NCI-H2227 treated with DMSO at 0.1 percent for 48 hours (cell line): ENCODE measurements at places on chromosomes 2 and 18.

GRCh38 chr2:101344137-101344536 is 35.6 kb upstream of the RNF149 start:
- DNase-seq: no peak

DNA sequence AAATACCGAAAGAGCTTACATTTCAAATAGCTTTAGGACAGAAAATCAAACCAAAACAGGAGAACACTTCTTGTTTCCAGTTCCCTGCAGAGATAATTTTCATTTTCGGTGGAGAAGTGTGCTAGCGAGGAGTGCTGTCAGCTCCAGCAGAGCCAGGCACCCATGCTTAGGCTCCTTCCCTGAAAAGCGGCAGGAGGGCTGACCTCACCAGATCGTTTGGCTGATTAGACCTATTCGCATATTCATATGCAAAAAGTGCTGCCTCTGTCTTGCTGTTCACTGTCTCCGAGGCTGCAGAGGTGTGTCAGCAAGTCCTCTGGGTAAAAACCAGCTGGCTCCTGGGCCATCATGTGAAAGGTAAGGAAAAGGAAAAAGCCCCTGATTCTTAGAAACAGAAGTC is 225.8 kb upstream of the COPS8 start:
- DNase-seq: no peak

DNA sequence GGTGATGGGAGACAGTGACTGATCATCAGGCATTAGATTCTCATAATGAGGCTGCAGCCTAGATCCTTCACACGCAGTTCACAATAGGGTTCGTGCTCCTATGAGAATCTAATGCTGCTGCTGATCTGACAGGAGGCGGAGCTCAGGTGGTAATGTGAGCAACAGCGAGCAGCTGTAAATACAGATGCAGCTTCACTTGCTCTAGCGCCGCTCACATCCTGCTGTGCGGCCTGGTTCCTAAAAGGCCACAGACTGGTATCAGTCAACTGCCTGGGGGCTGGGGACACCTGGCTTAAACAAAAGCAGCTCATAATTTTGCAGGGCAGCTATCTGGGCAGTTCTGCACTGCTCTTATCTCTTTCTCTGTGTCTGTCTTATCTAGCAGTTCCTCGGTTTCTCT is 20.4 kb upstream of the CD226 start:
- no peak for DNase-seq

GRCh38 chr2:128378231-128379020 is 59.8 kb upstream of the HS6ST1 start:
- DNase-seq: no peak

DNA sequence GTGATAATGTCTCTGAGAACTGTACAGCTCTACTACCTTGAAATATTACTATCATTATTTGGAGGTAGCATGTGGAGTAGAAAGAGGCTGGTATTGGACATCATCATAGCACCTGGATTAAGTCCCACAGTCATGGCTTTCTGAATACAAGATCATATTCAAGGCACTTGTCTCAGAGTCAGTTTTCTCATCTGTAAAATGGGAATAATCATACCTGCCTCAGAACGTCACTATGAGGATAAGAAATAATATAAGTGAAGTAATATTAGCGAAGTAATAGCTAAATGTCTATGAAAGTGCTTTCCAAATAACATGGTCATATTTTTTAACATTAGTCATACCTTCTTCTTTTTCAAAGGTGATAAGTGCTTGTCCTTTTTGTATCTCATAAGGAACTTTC is 11.0 kb downstream of the NMI start:
- DNase-seq: no peak

DNA sequence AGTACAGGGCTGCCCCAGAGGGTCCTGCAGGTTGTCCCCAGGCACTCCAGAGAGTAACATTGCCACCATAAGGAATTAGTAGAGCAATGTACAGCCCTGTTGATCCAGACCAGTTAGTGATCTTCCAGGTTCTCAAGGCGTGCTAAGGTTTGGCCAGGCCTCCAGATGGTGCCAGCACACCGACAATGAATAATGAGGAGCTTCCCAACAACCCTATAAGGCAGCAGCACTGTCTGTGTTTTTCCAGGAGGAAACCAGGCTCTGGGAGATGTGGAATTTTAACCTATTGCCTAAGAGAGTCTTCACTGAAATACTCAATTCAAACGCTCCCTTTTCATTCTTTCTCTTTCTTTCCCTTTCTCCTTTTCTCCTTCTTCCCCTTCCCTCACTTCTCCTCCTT is 122.1 kb downstream of the MGAT5 start:
- peak; percentile 57 for DNase-seq

- no peak for DNase-seq
These were observed 933.9 kb upstream of the PIK3C3 start for GRCh38 chr18:41021089-41021488.

- no peak for DNase-seq
These were observed 4.4 kb downstream of the ANKRD23 start for GRCh38 chr2:96839293-96839874.

DNA sequence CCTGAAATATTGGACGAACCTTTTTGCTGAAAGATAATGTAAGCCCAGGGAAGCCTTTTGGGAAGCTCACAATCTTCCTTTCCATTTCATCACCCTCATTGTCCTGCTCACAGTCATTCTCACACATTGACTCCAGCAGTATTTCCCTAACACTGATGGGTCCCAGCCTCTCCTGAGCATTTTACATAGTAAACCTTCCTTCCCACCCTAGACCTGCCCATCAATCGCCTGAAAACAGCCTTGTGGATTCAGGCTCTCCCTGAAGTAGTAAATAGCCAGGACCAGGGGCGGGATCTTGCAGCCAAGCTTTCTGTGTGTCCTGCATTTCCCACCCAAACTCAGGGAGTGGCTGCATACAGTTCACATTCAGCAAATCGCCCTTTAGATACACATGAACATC is 149.9 kb downstream of the CYRIA start:
- no peak for DNase-seq

- no peak for DNase-seq
These were observed 94.4 kb upstream of the MSH6 start for GRCh38 chr2:47688561-47688960.

DNA sequence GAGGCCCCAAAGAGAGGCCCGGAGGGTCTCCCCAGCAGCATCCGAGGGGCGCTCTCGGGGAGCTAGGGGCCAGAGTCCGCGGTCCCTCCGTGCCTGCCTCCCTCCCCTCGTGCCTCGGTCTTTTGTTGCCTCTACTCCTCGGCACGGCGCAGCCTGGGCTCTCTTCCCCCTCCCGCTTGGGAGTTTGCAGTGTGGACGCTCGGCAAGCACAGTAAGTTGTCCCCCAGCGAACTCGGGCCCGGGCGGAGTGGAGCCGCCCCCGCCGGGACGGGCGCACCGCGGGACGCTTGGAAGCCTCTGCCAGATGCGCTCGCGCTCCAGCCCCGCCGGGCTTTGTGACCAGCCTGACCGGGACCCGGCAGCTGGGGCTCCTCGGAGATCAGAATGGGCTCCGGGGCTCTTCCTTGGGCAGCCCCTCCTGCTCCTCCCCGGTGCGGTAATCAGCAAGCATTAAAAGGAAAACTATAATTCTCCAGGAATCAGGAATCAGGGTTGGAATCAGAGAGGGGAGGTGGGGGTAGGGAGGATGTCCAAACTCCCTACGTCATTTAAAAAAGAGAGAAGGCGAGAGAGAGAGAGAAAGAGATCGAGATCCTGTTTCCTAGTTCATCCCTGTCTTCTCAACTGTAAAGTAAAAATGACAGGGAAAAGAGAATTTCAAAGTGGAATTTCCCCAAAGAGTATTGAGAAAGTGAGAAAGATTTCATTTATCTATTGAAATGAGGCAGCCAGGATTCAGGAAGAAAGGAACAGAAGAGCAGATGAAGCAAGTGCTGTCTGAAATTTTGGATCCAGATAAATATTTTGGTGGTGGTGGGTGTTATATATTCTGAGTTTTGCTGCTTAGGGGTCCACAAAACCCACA is 786 bp upstream of the TMEM200C start:
- DNase-seq: no peak

- no peak for DNase-seq
These were observed 23.1 kb downstream of the NABP1 start for GRCh38 chr2:191701029-191701428.

DNA sequence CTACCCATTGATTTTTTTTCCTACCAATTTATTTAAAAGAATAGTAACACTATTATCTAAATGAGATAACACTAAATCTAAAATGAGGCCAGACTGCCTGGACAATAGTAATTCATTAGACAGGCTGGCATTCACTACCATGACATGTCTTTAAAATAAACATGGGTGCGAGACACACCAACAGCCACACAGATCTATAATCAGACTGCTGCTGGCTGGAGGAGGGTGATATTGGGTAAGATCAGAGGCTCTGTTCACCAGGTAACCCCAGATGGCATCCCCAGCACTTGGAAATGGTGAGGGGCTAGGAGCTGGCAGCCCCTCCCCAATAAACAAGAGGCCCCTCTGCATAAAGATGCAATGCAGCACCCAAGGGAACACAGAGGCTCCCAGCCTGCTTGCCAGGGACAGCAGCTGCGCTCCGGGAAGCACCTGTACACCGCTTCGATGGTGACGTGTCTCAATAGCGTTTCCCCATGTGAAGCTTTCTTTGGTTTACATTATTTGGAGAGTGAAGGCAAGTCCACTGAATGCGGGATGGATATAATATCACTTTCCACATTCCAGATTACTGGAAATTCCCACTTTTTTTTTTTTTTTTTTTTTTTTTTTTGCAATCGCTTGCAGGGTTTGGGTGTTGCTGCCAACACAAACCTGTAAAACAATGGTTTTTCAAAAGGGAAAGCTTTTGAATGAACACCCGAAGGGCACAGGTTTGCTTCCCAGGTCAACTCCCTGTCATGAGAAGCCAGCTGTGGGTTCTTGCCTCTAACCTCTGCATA is 159.0 kb downstream of the ZNF516 start:
- no peak for DNase-seq

DNA sequence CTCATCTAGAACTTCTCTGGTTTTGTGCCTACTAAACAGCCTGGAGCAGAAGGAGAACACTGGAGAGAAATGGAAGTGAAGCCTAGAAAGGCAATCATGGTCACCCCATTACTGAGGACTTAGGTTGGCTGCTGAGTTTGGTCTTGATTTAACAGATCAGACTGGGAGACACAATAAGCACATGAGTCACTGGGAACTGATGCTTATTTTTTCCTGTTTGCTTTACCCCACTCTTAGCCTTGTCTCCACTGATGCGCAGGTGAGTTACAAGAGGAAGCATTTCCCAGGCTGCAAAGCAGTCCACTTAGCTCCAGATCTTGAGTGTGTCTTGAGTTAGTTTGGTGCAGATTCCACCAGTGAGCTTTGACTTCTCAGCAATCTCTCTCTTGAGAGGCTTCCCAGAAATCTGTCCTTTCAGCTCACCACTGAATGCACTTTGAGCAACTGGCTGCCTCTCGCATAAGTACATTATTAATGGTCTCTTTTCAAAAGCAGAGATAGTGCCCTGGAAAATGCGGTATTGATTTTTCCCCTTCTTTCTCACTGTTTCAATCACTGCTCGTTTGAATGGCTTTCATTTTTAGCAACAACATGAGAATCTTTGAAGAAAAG is 390.2 kb upstream of the SETBP1 start:
- peak; percentile 76 for DNase-seq

DNA sequence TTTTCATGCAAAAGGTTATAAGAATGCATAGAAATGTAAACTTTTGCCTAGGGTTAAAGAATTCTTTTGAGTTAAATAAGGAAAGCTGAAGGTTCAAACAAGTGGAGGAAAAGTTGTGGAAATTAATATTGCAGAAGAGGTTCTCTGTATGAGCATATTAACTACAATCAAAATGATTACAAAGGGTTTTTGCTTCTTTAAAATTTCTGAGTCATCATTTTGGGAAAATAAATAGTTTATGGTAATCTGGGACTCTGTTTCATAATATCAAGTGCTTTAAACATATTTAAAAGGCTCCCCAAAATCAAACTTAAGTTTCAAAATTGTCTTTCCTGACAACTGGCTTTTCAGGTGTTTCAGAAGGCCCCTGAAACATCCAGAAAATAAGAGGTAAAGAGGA is 415.7 kb downstream of the ZNF804A start:
- DNase-seq: no peak

DNA sequence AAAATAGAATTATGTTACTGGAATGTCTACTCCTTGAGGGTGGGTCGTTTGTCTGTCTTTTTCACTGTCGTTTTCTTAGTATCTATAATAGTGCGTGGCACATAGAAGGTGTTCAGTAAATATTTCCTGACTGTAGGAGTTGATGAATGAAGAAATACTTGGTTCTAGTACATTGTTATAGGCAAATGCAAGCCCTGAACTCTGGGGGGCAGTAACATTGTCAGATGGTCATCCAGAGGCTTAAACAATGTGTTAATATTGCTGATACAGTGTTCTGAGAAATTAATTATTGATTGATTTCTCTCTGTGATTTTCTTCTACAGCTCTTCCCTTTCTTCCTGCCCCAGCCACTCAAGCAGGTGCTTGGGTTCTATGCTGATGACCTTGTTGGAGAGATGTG is 24.4 kb upstream of the THOC1 start:
- no peak for DNase-seq

GRCh38 chr2:222976521-222977061 is 75.4 kb upstream of the KCNE4 start:
- DNase-seq: no peak

- peak; percentile 92 for DNase-seq
These were observed 61.3 kb upstream of the PGAP1 start for GRCh38 chr2:196987649-196988364.

DNA sequence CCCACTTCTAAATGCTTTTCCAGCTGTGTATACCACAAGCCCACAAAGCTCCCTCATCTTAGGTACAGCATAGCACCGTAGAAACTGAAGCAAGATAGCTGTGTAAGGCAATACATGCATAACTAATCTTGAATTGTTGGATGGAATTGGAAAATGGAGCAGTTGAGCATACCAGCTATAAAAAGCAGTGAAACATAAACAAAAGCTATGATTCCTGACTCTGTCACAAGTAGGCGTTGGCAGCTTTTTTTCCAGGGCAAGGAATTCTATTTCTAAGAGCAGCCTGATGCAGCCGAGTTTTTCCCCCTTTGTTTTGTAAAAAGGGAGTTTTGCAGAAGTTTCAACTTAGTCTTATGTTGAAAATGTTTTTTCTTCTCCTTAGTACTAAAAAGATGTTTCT is 32.4 kb downstream of the MOGAT1 start:
- DNase-seq: no peak

GRCh38 chr2:170123593-170123992 is 54.4 kb upstream of the MYO3B start:
- DNase-seq: no peak

DNA sequence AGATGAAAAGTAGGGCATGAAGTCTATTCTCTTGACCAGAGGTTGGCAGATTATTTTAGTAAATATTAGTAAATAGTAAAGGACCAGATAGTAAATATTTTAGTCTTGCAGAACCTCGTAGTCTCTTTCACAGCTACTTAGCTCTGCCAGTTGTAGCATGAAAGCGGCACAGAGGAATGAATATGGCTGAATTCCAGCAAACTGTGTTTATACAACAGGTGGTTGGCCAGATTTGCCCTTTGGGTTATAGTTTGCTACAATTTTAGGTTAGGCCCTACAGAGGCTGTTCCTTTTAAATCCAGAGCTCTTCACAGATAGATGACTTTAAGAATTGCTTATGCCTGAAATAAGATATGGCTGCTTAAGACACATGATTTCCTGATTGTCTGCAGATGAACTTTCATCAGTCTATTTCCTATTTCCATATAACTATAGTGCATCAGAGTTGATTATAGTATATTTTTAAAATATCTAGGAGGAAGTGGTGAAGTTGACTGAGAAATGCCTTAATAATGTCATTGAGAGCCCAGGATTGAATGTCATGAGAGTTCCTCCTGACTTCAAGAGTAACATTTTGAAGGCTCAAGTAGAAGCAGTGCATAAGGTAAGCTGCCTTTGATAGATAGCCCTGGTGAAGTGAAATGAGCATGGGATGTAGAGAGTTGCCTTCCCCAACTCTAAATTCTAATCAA is 80.5 kb downstream of the TMEM185B start:
- no peak for DNase-seq

GRCh38 chr2:74364533-74365505 is 15.3 kb downstream of the DCTN1 start:
- no peak for DNase-seq
